ENCODE measurements at places on chromosomes 1 and 21.

DNA sequence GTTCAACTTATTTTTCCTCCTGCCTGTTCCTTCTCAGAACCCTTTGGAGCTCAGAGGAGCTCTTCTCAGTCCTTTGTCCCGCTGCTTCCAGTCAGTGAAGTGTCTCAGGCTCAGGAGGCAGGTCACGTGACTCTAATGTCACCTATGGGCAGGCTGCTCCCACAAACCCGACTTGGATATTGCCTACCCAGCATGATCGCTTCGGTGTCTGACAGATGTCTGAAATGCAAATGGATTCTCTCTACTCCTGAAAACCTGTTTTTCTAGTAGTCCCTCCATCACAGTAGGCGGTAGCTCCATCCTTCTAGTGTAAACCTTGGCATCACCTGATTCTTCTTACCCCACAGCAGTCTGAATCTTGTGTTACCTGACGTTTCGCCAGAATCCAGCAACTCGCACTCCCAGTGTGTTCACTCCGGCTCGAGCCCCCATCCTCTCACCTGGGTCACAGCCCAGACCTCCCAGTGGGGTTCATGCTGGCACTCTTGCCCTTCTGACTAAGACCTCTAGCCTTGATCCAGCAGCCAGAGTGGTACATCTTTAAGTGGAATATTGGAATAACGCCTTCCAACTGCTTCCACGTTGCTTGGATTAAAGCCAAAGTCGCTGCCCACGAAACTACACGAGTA lies 5.4 kb downstream of the PADI6 start:
- no peak for DNase-seq

GRCh38 chr1:198184516-198184915 lies 27.7 kb downstream of the NEK7 start:
- no peak for DNase-seq

- DNase-seq = no peak
Observed at GRCh38 chr1:156167536-156167935, 14.2 kb downstream of the SEMA4A start.

DNA sequence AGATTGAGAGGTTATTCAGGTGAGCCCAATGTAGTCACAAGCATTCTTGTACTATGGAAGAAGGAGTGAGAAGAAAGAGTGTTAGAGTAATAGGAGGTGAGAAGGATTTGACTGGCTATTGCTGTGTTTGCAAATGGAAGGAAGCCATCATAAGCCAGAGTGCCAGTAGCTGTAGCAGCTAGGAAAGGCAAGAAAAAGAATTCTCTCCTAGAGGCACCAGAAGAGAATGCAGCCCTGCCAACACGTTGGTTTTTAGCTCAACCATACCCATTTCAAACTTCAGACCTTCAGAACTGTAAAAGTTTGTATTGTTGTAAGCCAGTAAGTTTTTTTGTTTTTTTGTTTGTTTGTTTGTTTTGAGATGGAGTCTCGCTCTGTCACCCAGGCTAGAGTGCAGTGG lies 8.9 kb upstream of the IL12RB2 start:
- DNase-seq = no peak

DNA sequence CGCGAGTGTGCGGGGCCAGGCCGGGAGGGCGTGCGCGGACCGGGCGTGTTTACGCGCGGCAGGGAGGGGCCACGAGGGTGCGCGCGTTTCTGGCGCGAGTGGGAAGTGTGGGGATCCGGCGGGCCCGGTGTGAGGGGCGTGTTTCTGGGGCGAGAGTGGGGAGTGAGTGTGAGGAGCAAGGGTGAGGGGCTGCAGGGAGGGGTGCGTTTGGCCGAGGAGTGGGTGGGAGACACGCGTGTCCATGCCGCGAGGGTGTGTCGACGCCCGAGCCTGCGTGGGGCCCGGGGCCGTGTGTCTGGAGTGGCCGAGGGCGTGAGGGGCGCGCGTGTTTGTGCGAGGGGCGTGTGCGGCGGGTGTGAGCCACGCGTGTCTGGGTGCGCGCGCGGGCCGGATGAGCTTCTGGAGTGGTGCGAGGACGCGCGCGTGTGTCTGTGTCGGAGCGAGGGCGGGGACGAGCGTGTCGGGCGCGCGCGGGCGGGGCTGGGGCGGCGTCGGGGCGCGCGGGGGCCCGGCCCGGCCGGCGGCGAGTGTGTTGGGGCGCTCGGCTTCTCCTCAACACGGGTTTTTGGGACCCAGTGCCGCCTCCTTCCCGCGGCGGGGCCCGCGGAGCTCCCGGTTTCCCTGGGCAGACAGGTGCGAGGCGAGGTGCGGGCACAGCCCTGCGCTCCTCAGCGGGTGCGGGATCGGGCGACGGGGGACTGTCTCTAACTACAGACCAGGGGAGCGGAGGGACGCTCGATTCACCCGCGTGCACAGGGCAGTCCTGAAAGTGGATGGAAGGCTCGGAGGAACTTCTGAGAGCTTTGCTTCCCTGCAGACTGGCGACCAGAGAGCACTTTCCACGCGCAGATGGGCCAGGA lies 65.8 kb upstream of the VAMP3 start:
- no peak for DNase-seq

GRCh38 chr1:173871091-173871490 lies 2.9 kb downstream of the ZBTB37 start:
- DNase-seq = no peak

DNA sequence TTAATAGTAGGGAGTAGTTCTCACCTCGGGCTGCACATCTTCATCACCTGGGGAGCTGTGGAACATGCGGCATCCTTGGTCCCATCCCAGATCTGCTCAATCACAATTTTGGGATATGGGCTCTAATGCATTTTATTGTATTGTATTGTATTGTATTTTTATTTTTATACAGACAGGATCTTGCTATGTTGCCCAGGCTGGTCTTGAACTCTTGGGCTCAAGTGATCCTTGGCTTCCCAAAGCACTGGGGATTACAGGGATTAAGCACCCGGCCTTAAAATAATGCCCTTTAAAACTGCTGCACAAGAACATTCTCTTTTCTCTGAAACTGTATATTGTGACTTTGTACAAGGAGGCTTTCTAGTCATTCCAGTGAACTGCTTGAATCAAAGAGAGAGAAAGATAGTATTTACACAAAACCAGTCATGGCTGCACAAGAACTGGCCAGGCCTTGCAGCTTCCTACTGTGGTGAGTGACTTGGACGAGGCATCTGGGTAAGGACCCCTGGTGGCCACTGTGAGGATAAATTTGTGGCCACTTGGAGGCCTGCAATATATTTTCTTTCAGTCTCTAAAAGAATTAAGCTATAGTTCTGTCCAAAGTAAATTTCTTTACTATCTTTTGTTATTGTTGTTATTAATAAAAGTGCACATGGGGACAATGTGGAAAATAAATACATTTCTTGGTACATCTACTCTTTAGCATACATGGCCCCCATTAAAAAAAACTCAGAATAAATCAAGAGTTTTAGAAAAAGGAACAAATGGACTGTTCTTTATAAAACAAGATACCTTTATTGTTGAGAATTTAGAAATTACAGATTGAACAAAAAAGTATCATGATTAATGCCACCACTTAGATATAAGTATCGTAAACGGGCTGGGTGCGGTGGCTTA lies 48.0 kb downstream of the TBCE start:
- peak; percentile 49 for DNase-seq

GRCh38 chr1:41020109-41020576 lies 1.4 kb downstream of the SLFNL1 start:
- DNase-seq = no peak

DNA sequence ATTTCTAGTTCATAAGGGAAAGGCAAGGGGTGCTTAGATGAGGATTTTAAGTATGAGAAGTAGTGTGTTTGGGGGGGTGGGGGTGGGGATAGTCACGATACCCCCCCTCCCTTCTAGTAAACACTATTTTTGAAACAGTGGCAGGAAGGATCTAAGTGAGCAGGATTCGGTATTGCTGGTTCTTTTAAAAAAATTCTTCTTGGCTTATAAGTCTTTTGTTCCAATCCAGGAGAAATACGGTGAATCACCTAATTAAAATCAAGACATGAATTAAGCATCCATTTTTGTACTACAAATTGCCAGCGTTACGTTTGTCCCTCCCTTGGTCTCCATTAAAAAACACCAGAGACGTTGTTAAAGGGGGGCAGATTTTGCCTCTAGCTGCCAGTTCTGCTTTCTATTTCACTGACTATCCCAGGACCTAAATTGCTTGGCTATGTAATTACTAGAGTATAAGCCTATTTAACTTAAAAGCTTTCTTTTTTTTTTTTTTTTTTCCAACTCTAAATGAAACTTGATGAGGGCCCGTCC lies 911 bp downstream of the LMO4 start:
- DNase-seq = no peak

- peak; percentile 2 for DNase-seq
Observed at GRCh38 chr1:165635329-165635728, 4.3 kb downstream of the MGST3 start.

GRCh38 chr1:164858096-164858632 lies 299.2 kb downstream of the PBX1 start:
- no peak for DNase-seq

DNA sequence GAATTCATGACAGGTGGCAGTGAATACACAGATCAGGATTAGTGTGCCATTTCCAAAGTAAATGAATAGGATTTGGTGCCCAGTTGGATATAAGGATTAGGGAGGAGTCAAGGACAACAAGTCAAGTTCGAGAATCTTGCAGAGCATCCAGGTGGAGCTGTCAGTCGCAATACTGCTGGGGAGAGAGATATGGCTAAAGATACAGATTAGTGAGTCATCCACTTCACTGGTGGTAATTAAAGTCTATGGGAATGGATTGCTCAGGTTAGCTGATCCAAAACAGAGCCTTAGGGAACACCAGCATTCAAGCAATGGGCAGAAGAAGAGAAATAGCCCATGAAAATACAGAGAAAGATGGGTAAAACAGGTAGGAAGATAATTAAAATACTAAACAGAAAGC lies 26.8 kb downstream of the BCAS2 start:
- DNase-seq = no peak

Measured in SW 1271 (cell line).